SJSA1 (cell line): ENCODE measurements at places on chromosomes 1 and 21. TPM values are rescaled to one million over a fixed set of nuclear protein-coding genes. Genes with fewer than 3 reads are reported as not detected.

- DNase-seq, result no peak
These were observed 317.4 kb upstream of the RUNX1 start for GRCh38 chr21:35366394-35367080.

CD1E gene
- not detected in 2 replicates for total RNA-seq

DNA sequence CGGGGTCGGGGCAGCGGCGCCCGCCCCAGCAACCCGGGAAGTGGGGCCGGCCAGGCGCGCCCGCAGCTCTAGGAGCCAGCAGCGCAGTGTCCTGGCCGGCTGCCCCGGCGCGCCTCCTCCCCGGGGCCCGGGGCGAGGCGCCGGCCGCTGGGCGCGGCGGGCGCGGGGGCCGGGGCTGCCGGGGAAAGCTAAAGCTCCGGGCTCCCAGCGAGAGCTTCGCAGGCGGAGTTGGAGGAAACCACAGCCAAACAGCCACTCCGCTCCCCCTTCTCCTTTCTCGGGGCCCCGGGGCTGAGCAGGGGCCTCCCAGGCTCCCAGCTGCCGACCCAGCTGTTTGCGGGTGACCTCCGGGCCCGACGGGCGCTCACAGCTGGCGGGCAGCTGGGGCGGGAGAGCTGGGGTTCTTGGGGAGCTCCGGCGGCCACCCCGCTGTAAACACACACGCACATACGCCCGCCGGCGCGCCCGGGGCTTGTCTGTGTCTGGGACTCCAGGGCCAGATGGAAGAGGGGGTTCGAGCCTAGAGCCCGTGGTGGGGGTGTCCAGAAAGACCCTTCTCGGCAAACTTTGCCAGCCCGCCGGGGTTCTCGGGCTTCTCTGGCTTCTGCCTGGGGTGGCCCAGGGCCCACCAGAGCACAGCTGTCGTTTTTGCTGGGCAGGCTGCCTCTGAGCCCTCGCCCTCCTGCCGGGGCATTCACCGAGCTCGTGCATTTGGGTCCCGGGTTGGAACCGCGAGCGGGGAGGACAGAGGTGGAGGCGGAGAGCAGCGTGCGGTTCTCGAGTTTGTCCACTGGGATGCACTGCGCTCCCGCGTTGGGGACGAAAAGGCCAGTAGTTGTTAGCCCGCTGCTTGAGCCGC, 1.5 kb downstream of the AJAP1 start:
- no peak for DNase-seq

SPATA45 gene
- total RNA-seq, result not detected in 2 replicates

SPATA21 gene
- total RNA-seq, result not detected in 2 replicates

LCE1F gene
- not detected in 2 replicates for total RNA-seq

HES3 gene
- not detected in 2 replicates for total RNA-seq

MCOLN3 gene
- 0.16 TPM in 1 of 2 replicates, not detected in the other for total RNA-seq

DNA sequence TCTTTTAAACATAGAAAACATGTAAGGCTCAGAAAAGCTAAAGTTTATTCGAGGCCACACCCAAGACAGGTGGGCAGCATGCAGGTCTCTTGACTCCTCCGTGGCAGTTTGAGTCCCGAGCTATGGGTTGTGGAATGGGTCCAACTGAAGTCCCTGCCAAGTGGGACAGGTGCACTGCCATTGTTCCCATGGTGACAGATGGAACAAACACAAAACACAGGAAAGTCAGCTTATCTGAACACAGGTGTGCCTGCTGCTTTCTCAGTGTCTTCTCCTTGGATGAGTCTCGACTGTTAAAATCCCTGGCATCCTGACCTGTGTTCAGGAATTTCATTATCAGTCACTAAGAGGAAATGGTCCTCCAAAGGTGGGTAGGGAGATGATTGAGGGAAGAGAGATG, 99.0 kb upstream of the RAB4A start:
- DNase-seq, result no peak

TMPRSS2 gene
- total RNA-seq, result not detected in 2 replicates

DNA sequence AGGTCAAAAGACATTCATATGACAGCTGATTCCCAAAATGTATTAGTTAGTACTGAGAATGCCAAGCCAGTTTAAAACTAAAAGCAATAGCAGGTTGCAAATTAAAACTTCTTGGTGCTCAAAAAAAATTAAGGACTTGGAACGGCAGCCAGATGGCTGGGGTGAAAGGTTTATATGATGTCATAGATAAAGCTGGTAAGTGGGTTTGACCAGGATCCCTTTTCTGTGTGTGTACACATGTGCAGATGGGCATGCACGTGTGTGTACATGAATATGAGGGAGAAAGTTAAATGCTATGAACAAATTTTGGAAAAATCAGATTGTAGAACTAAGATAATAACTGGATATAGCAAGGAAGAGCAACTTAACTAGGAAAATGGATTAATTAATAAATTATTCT, 39.1 kb upstream of the DPH5 start:
- DNase-seq, result no peak

DNA sequence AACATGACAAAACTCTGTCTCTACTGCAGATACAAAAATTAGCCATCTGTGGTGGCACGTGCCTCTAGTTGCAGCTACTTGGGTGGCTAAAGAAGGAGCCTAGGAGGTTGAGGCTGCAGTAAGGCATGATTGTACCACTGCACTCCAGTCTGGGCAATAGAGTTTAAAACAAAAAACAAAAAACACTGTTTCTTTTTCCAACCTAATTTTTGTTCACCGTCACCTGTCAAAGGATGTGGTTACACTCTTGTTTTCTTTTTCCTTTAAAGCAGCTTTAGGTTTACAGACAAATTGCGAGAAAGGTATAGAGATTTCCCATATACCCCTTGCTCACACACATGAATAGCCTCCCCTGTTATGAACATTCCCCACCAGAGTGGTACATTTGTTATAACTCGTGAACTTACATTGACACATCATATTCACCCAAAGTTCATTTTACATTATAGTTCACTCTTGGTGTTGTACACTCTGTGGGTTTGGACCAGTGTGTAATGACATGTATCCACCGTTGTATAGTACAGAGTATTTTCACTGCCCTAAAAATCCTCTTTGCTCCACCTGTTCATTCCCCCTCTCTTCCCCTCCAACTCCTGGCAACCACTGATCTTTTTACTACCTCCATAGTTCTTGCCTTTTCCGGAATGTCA, 26.2 kb downstream of the SMG7 start:
- no peak for DNase-seq

DNA sequence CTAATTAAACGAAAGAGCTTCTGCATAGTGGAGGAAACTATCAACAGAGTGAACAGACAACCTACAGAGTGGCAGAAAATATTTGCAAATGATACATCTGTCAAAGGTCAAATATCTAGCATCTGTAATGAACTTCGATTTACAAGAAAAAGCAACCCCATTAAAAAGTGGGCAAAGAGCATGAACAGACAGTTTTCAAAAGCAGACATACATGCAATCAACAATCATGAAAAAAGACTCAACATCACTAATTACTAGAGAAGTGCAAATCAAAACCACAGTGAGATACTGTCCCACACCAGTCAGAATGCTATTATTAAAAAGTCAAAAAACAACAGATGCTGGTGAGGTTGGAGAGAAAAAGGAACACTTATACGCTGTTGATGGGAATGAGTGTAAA, 103.2 kb downstream of the MAGI3 start:
- DNase-seq, result no peak
